ENCODE measurements at places on chromosomes 1 and 21.

DNA sequence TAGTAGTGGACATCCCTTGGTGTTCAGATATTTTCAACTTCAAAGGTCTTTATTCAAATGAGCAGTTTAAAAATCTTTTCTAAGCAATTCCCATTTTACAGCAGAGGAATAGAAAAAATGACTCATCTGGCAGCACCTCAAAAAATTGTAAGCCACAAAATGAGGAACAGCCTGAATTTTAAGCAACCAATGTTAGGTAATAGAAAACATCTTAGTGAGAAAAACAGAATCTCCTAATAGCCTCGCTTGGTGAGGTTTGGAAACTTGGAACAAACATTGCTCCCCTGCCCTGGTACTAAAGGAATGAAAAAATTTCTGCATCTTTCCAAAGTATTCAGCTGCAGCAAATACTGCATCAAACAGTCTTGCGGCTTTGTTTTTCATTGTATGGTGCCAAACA, 264.4 kb downstream of the NTNG1 start:
- DNase-seq, result no peak

DNA sequence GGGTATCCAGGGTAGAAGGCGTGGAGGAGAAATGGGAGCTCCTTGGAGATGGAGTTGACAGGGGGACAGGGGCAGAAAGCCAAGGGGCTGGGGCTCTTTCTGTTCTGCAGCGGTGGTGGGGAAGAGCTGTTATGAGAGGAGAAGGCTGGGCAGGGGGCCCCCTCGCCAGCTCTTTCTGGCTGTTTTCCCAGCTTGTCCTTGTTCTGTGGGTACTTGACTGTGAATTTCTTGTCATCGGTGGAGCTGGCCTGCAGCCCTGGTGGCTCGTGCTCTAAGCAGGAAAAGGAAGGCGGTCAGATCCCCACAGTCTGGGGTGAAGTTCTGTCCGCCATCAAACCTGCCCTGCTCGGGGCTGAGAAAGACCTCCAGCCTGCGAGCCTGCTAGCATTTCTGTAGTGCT, 7.6 kb downstream of the ZNF683 start:
- no peak for DNase-seq

- DNase-seq, result no peak
These were observed 38.0 kb upstream of the ZC3H11B start for GRCh38 chr1:219650880-219651279.

- peak; percentile 38 for DNase-seq
These were observed 26.9 kb upstream of the EPB41 start for GRCh38 chr1:28887419-28887834.

DNA sequence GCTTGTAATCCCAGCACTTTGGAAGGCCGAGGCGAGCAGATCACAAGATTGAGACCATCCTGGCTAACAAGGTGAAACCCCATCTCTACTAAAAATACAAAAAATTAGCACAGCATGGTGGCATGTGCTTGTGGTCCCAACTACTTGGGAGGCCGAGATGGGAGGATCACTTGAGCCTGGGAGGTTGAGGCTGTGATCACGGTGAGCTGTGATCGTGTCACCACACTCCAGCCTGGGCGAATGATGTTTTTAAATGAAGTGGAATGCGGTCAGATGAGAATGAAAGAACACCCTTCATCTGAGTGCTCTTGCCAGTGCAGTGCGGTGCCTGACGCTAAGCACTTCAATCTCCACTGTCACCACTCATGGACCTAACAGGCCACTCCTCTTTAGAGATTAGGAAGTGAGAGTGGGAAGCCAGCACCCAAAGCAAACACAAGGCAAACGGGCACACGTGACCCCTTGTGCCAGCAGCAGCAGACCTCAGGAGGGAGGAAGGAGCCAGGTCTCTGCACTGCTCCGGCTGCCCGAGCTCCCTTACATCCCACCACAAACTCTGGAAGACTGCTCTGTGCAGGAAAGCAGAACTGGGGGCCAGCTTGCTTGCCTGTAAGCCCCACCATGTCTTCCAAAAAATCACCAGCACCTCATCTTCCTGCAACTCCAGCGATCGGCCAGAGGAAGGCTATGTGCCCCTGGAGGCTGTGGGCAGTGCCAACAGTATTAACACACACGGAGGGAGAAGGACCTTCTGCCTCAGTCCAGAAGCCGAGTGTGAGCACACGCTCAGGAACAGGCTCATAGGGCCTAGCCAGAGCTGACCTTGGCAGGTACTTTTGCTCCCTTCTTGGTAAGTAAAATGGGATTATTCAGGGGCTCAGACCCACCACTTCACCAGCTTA, 9.7 kb downstream of the CTNNBIP1 start:
- DNase-seq, result no peak

GRCh38 chr1:234613128-234613875, 3.3 kb upstream of the IRF2BP2 start:
- no peak for DNase-seq

DNA sequence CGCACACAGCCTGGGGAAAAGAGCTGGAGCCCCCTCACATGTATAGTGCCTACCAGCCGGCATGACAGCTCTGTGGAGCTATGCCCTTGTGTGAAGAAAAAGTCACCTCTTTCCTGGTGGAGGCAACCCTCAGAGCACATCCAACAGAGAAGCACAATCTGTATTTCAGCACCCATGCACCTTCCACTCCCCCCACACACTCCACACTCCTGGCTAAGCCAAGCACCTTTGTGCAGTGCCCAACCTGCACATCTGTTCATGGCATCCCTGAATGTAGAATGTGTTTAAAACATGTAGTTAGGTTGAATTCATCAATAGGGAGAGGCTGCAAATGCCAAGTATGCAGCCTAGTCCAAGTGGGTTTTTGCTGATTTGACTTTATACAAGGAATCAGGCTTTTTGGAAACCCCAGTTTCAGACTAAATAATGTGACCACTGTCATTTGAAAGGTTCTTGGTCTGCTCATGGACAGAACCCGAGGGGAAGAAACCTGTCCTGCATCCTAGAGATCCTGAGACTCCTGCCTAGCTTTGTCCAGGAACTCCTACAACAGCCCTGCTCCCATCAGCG, 197.1 kb downstream of the TOMM20 start:
- DNase-seq, result no peak

DNA sequence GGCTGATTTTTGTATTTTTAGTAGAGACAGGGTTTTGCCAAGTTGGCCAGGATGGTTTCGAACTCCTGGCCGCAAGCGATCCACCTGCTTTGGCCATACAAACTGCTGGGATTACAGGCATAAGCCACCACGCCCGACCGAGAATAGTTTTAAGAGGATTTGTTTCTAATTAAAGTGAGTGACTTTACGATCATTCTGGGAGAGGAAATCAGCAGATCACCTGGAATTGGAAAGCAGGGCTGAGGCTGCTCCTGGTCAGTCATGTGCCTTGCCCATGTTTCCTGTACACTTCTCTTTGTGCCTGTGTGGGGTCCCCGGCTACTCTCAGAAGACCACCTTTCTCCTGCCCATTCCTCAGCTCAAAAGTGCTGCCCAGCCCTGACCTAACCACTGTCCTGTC, 33.9 kb downstream of the ZBTB8B start:
- no peak for DNase-seq

DNA sequence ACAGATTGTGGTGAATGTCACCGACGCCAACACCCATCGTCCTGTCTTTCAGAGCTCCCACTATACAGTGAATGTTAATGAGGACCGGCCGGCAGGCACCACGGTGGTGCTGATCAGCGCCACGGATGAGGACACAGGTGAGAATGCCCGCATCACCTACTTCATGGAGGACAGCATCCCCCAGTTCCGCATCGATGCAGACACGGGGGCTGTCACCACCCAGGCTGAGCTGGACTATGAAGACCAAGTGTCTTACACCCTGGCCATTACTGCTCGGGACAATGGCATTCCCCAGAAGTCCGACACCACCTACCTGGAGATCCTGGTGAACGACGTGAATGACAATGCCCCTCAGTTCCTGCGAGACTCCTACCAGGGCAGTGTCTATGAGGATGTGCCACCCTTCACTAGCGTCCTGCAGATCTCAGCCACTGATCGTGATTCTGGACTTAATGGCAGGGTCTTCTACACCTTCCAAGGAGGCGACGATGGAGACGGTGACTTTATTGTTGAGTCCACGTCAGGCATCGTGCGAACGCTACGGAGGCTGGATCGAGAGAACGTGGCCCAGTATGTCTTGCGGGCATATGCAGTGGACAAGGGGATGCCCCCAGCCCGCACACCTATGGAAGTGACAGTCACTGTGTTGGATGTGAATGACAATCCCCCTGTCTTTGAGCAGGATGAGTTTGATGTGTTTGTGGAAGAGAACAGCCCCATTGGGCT, 3.0 kb downstream of the CELSR2 start:
- no peak for DNase-seq

DNA sequence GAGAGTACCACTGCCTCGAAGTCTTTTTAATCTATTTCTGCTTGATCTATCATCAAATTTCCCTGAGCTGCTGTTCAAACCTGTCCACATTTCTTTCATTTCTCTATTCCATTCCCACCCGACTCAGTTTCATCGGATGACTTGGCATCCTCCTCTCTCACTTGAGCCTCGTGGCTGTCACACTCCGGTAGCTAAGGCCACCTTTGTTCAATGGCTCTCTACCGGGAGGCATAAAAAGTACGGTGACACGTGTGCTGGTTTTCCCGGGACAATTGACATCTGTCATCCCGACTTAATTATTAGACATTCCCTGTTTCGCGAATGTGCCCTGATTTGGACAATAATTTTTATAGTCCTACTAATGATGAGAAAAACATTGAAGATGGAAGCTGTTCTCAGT, 22.6 kb downstream of the MIS18A start:
- no peak for DNase-seq

DNA sequence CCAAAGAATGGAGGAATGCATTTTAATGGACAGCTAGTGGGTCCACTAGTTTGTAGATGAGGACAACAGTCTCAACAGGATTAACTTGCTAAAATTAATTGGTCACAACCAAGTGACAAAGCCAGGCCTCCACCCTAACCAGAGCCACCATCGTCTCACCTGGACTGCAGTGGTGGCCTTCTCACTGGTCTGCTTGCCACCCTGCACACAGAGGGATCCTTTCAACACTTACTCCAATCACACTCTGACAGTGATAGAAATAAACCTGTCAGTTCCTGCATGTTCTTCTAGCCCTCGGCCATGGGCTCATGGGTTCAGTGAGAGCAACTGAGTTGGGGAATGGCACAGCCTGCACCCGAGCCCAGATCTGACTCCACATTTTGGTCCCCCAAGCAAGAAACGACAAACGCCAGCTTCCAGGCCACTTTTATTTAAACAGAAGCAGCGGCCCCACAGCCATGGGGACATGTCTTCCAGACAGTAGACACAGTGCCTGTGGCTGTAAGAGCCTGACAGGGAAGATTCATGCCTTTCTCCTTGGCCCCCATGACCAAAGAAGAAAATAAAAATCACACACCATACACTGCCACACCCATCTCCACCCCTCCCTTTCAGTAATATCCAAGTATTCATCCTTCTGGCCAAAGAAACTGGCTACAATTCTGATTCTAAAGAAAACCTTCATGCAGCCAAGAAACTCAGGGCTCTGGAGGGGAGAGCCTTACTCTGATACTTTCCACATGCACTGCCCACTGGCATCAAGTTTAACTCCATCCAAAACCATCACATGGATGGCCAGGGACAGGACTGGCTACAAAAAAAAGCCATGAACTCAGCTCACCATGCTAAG, 37.6 kb downstream of the DHCR24 start:
- no peak for DNase-seq

- no peak for DNase-seq
These were observed 290.4 kb downstream of the GRIK1 start for GRCh38 chr21:29649406-29649814.

DNA sequence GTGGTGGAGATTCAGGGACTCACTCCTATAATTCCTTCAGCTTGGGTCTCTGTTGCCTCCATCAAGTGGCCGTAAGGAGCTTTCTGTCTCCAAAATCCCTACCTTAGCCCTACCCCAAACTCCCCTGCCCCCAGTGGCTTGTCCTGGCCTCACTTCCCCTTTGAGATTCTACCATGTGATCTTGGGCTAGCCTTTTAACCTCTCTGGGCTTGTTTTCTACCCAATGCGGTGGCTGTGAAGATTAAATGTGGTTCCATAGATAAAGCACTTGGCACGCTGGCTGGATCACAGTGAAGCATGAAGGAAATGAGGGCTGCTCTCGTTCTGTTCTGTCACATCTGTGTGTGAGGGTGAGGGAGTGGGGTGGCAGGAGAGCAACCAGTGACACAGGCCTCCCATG, 43.6 kb downstream of the FAAH start:
- DNase-seq, result no peak

GRCh38 chr1:212237651-212238050, 47.6 kb upstream of the PPP2R5A start:
- no peak for DNase-seq

DNA sequence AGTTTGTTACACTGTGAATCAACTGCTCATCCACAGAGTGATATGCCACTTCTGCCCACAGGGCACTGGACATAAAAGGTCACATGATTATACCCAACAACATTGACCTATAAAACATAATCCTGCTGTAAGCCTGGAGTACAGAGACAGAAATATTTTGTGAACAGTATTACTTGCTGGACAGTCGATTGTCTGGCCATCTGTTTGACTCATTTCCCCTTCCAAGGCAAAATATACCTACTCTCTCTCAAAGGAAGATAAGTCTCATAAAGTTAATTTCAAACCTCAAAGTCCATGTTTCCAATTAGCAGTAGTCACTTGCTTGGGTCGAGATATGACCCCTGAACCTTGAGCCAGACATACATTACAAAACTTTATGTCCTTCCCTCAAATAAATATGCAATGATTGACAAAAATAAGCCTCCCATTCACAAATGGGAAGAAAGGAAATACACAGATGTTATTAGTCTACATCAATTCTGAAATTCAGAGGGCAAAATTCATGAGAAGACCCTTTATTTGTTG, 39.3 kb upstream of the RGS18 start:
- no peak for DNase-seq

DNA sequence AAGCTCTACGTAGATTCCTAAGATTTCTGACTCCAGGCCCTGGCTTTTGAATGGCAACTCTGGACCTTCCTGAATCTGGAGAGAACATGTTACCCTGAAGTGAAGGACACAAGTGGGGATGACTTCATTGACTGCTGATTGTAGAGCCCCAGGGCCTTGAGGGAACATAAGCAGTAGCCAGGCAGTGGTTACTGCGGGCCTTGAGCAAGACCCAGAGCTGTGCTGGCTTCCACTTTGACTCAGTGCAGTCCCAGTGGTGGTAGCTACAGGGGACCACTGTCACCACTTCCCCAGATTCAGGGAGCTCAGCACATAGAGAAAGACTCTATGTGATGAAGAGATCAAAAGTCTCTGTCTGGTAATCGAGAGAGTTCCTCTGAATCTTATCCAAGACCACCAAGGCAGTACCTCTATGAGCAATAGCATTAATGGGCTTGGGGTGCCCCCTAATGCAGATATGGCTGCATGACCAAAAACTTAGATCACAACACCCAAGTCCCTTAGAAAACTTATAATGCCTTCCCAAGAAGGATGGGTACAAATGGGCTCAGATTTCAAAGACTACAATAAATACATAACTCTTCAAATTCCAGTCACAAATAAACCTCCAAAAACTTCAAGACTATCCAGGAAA, 1278.3 kb downstream of the AMY1C start:
- no peak for DNase-seq

DNA sequence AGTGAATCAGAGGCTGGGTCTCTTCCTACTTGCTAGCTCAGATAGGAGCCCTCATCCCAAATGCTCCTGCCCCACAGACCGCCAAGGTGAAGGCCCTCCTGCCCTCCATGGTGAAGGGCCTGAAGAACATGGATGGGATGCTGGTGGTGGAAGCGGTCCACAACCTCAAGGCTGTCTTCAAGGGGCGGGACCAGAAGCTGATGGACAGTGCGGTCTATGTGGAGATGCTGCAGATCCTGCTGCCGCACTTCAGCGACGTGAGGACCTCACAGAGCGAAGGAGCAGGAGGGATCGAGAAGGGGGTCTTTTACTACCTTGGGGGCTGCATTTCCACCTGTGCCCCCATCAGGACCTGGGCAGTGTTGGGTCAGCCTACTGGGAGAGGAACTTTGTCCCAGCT, 14.6 kb upstream of the TTC4 start:
- no peak for DNase-seq

Data from stimulated activated CD4-positive, alpha-beta T cell treated with anti-CD3 and anti-CD28 coated beads, Interleukin-1b, Interleukin-23, amount 100 ng/mL, for 1 hour (primary cell).